ENCODE measurements at places on chromosomes 16 and 17.

DNA sequence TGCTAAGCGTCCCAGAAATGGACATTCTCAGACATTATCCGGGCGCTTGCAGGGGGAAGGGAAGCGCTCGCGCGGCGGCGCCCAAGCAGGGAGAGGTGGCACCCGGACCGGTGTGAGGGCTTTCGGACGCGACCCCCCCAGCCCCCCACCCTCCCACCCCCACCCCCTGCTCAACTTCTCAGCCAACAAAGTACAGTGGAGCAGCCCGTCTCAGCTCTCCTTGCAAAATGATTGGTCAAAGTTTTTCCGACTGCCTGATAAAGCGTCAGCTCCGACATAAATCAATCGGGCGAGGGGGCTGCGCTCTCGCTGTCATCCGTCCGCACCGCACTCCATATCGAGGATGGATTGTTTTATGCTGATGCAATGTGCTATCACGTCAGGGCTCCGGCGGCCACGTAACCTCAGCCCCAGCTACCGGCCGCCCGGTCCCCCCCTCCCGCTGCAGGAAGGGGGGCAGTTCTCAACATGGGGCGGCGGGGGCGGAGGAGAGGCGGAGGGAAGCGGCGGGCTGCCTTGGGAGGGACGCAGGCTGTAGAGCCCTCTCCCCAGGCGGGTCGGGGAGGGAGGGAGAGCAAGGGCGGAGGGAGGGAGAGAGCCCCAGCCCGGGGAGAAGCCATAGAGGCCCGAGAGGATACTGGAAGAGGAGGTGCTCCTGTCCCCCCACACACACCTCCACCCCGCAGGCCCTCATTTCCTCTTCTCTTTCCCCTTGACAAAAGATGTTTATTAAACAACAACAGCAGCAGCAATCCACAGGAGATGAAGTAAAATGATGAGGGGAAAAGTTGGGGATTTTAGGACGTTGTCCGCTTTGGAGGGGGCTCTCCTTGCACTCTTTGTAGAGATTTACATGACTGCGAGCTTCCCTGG, at the start of gene HOXB9:
HOXB9 (minus strand) TSS at position 114 of the 873 bp plus-strand sequence; CDS start at position 25, 89 bp downstream.
- DNase-seq: no peak

- DNase-seq: no peak
Observed at GRCh38 chr17:79621151-79621943, 10.5 kb upstream of the RBFOX3 start.

GRCh38 chr16:19068237-19068815, 912 bp downstream of the COQ7 start:
- peak; percentile 11 for DNase-seq

DNA sequence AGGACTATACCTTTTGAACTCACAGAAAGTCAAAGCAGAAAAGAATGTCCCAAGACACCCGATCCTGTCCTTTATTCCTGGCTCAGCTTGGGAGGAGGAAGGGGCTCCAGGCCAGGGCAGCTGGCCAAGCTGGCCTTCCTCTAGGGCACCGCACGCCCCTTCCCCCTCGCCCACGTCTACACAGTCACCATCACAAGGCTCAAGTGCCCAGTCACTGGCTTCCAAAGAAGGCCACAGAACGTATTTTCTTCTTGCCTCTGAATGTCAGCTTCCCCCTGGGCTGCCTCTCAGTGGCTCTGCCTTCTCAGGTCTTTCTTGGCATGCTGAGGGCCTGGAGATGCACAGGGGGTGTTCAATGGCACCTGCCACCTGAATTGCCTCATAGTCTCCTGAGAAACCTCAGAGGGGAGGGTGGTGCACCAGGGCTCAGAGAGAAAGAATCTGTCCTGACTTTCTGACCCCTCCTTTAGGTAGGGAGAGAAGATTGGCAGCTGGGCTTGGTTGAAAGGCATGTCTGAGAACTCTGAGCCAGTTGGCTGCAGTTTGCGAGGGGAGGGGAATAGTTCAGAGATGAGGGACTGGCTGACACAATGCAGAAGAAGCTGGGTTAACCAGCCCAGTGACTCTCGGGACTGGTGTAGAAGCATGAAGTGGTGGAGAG, 2.1 kb downstream of the DHRS11 start:
- no peak for DNase-seq

DNA sequence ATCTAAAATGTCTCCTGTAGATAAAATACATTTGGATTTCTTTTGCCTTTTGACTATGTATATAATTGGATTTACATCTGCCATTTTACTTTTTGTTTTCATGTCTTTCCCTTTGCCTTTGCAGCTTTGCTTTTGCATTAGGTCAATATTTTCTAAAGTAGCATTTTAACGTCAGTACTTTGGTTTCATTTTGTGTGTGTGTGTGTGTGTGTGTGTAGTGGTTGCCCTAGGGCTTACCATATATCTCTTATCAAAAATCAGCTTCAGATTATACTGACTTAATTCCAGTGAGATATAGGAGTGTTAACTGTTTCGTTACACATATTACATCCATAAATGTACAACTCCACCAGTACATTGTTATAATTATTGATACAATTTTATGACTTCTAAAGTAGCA, 26.1 kb downstream of the AKTIP start:
- DNase-seq: no peak

DNA sequence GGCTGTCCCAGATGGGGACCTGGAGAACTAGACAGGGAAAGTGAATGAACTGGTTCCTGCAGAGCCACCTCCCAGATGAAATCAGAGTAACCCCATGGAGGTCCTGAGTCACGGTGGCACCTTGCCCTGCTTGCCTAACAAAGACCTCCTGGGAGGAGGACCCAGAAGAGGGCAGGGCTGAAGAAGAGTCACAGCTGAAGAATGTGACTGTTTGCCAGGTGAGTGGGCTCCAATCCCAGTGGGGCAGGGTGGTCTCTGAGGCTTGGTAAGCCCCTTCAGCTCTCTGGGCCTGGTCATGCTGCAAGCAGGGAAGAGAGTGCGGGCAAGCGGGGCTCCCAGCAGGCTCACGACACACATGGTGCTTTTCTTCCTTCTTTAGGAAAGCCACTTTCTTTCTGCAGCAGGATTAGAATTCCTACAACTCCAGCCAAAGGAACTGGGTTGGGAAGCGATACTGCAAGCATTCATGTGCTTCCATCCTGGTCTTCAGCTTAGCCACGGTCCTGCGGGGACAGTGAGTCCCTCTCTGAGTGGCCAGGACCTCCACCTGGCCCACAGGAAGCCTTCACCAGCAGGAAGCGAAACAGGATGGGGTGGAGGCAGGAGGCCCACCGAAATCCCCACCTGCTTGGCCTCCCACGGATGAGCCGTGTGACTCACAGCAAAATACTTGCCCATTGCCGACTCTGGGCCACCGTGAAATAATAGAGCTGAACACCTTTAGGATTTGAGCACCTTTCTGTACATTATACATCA, 4.3 kb downstream of the C16orf74 start:
- no peak for DNase-seq

GRCh38 chr17:47276868-47277267, 23.2 kb downstream of the ITGB3 start:
- no peak for DNase-seq

- DNase-seq: no peak
Observed at GRCh38 chr16:81638286-81638945, 140.7 kb upstream of the PLCG2 start.

DNA sequence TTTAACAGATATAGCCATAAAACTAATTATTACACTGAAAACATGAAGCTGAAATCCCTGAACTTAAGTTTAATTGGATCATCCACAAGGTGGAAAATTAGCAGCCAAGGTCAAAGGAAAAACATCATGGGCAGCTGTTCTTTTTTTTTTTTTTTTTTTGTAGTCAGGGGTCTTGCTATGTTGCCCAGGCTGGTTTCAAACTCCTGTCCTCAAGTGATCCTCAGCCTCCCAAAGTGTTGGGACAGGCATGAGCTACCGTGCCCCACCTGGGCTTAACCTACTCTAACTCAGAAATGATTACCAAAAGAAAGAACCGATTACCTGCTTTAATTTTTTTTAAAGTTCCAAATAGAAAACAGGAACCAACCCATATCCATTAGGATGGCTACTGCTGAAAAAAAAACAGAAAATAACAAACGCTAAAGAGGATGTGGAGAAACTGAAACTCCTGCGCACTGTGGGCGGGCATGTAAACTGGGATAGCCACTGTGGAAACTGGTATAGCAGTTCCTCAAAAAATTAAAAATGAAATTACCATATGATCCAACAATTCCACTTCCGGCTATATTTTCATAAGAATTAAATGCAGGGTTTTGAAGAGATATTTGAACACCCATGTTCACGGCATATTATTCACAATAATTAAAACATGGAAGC, 8.6 kb downstream of the CMC2 start:
- no peak for DNase-seq

DNA sequence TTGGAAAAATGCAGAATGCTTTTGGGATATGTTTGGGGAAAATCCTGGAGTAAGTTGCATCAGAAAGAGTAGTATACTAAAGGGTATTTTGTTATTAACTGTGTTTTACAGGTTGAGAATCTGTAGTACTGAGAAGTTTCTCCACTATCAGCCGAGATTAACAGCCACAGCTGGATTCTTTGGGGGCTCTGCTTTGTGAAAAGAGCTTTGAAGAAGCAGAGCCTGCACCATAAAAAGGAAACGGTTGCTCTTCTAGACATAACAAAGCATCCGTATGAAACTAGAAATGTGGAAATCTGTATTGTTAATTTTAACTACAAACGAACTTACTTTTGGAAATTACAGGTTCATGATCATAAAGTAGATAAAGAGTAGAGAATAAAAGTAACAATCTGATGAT, 5.3 kb downstream of the NLK start:
- no peak for DNase-seq

DNA sequence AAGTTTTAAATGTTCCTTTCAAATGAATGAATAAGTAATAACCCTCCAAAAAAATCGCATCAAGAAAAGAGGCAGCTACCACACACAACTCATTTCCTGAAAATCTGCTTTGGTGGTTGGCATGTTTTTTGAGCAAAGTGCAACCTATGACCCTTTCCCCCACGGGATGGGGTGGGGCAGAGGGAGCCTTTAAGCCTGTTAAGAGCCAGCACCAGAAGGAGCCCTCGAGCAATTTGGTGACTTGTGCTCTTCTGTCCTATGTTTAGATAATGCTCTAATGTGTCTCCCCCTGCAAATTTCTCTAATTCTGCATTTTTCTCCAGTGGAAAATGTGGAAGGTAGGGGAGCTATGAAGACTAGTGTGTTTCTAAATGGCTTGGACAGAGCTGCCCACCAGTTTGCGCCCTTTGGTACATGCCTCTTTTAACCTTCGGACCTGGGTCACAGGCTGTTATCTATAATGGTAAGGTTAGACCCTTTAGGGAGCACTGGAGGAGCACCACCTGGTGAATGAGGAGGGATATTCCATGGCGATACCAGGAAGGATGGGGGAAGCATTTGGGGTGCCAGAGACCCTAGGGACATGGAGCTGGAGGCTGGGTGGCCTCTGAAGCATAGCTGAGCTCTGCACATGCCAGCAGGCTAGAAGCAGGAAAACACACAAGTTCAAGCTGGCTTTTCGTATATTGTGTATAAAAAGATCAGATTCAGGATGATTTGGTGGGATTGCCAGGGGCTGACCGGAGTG, 1.6 kb downstream of the PYCARD start:
- peak; percentile 41 for DNase-seq

DNA sequence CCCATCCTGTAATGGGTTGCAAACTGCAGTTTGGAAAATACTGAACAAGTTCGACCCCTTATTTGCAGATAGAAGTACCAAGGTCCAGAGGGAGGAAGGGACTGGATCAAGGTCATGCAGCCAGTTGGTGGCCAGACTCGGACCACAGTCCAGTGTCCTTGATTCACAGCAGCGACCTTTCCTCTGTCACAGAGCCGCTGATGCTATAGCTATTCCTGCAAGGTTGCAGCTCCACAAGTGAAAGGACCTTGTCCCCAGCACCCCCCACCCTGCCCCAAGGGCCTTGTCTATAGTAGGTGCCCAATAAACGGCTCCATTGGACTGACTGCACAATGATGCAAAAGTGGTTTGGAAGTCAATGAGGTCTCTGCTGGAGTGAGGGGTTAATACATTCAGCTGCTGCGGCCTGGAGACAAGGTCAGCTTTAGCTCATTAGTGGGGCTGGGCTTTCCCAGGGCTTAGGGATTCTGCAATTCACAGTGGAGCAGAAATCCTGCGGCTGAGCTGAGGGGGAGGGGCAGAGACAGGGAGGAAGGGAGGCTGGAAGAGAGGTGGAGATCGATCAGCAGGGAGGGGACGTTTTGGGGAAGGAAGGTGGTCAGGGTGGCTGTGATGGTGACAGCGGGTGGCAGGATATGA, 13.4 kb upstream of the CRHR1 start:
- no peak for DNase-seq

- DNase-seq: no peak
Observed at GRCh38 chr17:60748204-60748603, 70.6 kb downstream of the BCAS3 start.

- no peak for DNase-seq
Observed at GRCh38 chr16:9647981-9648701, 534.1 kb downstream of the GRIN2A start.

DNA sequence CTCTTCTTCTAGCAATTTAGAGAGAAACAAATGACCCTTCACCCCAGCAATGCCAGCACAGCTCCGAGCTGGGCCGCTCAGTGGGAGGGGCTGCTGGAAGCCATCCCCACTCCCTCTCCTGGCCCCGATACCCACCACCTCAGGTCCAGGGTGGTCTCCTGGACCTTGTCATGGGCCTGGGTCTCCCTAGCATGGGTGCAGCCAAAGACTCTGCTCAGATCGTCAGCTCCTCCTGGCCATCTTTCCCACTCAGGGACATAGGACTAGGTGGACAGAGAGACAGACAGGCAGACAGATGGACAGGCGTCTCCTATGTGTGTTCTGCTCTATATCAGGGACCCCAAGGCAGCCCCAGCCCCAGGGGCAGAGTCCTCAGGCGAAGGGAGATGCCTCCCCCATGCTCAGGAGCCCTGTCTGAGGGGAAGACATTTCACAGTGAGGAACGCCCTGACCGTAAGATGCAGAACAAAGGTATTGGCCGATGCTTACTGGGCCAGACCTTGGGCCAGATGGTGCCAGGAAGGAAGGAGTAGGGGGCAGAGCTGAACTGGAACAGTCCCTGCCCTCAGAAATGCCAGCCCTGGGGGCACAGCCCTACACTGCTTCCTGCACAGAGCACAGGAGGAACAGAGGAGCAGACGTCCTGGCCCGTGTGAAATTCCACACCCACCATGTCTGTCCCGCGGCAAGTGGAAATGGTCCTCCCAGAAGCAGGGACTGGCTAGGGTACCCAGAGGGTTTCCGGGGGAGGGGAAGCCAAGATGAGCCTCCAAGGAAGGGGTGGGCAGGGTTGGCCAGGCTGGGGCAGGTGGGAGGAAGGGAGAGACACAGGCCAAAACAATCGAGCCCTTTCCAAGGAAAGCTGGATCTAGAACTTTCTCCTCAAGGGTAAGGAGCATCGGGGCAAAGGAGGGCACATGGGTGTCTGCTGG, 13.0 kb downstream of the PITPNM3 start:
- no peak for DNase-seq

- no peak for DNase-seq
Observed at GRCh38 chr16:21638573-21638975, 13.8 kb downstream of the IGSF6 start.

- no peak for DNase-seq
Observed at GRCh38 chr17:38885728-38886642, 16.1 kb downstream of the LASP1 start.

DNA sequence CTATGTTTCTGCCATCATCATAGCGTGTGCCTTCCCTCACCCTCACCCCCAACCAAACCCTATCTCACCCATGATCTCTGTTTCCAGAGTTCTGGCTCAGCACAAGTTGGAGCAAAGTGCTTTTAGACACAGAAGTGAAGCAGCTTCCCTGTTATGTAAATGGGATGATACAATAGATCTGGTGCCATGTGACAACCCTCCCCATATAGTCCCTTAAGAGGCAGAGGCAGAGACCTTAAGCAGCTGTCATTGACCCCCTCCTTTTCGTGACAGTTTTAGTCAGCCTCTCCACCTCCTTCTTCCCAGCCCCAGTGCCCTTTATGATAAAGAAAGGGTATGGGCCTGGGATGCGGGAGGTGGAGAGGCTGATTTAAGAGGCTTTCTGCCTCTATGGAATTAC, 40.3 kb upstream of the MED13 start:
- DNase-seq: no peak
